ENCODE measurements at places on chromosomes 7 and 10. TPM values are rescaled to one million over a fixed set of nuclear protein-coding genes. Genes with fewer than 3 reads are reported as not detected.

- DNase-seq = no peak
Observed at GRCh38 chr10:103541616-103542015, 48.1 kb downstream of the NEURL1 start.

GRCh38 chr7:195010-195829 lies 2.8 kb downstream of the FAM20C start:
- no peak for DNase-seq

DNA sequence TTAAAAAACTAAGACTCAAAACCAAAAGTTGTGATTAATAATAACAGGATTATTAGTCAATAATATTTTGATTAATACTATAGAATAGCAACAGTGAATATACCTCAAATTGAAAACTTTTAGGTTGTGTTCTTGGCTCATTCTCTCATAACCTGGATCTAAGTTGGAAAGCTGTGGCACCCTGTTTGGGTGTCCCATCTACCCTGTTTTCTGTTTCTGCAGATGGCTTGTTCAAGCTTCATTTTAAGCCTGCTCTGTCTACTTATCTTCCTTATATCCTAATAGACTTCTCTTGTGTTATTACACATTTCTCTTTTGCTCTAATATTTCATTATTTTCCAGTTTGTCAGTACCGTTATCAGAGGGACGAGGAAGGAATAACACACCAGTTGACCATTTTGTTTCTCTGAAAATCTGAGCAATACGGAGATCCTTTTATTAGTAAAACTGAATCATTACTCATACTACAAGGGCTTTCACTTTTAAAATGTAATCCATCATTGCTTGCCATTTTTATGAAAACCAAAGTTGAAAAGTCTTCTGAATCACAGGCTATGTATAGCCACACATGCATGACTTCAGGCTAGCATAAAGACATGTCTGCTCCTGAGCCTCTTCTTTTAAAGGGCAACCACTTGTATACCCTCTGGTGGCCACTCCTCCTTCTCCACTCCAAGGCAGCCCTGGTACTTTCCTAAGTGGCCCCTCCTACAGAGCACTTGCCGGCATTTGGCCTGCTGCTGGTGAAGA lies 22.3 kb downstream of the COX15 start:
- no peak for DNase-seq

GRCh38 chr10:69107176-69107490 lies 16.8 kb upstream of the VPS26A start:
- no peak for DNase-seq

Gene ZCCHC24
- 20.1 TPM for total RNA-seq

Gene CYP2E1
- total RNA-seq = 0.43 TPM
